HuH-7 (cell line): ENCODE measurements at places on chromosomes 12 and 14.

DNA sequence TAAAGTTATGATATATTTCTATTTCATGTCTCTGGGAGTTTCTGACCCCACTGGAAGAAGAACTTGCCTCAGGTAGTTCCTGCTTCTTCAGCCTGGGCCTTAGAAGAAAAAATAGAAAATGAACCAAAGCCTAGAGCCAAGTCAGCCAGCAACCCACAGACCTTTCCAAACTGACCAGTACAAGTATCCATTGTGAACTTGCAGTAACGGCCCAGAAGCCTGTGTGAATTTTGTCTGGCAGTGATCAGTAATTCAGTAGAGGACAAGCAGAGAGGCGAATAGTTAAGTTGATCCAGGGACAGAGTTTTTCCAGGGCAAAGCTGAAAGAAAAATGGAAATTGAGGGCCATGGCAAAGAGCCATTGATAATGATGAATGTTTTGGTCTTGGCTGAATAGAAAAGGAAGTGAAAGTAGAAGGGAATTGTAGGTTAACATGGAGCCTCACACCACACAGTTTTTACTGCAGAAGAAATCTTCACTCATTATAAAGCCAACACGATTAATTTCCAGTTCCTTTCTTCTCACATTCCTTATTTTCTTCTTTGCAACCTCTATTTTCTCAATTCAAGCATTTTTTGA lies 311.8 kb downstream of the BTG1 start:
- DNase-seq, result no peak

GRCh38 chr12:98895086-98895651 lies 250.1 kb downstream of the APAF1 start:
- DNase-seq, result no peak

DNA sequence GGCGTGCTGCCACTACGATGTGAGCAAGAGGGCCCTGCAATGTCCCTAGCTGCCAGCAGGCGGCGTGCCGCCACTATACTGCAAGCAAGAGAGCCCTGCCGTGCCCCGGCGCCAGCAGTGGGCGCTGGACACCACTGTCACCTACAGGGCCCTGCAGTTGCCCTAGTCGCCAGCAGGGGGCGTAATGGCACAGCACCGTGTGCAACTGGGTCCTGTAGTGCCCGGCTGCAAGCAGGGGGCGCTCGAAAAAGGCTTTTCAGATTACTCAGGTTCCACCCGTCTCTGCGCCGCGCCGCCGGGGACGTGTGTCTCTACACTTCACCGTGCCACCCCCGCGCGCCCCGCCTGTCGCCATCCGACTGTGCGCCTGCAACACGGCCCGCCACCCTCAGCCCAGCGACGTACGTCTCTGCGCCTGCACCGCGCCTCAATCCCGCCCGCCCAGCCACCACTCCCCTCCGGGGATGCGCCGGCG lies 1356.9 kb downstream of the TMEM121 start:
- no peak for DNase-seq

DNA sequence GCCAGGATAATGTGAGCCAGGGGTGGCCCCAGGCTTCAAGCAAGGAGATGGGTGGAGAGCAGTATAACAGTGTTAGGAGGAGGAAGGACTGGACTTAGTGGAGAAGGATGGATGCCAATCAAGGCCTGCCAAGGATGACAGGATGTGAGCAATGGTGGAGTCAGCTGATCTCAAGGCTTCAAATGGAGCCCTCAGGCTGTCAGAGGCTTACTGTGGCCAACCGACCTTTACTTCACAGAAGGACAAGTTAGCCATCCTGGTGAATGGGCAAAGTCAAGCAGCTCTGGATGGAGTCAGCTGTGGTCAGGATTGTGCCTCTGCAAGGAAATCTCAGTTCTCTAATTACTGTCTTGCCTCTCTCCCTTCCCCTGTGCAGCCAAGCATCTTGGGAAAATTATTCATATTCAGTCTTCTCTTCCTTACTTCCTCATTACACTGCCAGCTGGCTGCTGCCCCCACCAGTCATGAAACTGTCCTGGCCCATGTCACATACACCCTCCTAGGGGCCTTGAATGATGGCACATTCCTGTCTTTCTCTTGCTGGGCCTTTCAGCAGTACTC lies 7.6 kb upstream of the STAT6 start:
- no peak for DNase-seq

- no peak for DNase-seq
Measured at GRCh38 chr12:64110864-64111263, 111.2 kb downstream of the KICS2 start.

GRCh38 chr14:99412117-99413061 lies 68.3 kb downstream of the SETD3 start:
- no peak for DNase-seq

DNA sequence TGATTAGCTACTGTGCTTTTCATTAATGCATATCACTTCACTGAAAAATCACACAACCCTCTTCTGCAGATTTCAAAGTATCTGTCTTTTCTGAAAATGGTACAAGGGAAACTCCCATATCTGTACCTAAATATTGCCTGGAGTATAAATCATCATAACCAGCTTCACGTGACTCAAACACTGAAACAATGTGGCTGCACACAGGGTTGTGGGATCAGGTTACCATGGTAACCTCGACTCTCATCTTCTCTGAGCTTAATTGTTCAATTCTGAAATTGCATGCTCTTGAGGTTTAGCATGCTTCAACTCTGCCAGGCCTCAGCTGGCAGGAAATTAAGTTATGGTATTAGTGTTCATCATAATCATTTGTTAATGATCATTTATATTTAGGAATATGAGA lies 77.5 kb upstream of the CPSF6 start:
- no peak for DNase-seq

GRCh38 chr12:2233034-2233433 lies 180.2 kb downstream of the CACNA1C start:
- no peak for DNase-seq

- DNase-seq, result no peak
Measured at GRCh38 chr14:96274122-96274521, 18.1 kb downstream of the BDKRB1 start.

- DNase-seq, result no peak
Measured at GRCh38 chr12:92673756-92674155, 29.0 kb upstream of the PLEKHG7 start.

- peak; percentile 73 for DNase-seq
Measured at GRCh38 chr14:55356913-55357312, 54.7 kb downstream of the ATG14 start.

DNA sequence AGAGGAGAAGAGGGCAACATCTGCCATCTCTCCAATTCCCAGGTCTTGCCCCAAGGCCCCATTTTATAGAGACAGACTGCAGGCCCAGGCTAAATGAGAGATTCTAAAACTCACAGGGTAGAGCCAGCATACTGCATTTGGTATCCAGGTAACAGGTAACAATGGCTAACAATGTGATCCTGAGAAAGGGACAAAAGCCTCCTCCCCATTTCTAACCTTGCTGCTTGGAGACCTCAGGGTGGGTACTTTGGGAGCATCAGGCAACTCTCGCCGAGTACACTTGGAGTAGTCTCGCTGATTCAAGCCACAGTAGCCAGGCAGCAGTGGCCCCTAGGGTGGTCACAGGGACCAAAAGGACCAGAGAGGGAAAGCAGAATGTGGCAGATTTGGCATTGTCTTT lies 162.6 kb upstream of the PLEKHA5 start:
- no peak for DNase-seq

DNA sequence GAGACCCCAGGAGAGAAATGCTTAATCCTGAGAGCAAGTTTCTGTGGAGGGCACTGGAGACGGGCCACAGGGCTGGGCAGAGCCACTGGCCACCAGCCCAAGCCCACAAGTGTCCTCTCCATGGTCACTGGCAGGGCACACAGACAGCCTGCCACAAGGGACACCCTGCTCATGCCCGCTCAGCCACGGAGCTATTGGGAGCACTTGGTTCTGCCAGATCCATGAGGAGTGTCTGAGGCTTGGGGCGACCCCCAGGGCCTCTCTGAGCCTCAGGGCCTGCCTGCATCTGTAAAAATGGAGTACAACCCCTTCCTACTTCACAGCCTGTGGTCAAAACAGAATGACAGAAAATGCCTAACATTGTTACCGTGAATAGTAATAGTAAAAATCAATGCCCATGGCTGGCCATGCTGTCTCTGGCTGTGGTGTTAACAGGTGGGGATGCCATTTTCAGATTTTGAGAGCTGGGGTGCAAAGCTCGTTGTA lies 3.2 kb downstream of the PGF start:
- no peak for DNase-seq

DNA sequence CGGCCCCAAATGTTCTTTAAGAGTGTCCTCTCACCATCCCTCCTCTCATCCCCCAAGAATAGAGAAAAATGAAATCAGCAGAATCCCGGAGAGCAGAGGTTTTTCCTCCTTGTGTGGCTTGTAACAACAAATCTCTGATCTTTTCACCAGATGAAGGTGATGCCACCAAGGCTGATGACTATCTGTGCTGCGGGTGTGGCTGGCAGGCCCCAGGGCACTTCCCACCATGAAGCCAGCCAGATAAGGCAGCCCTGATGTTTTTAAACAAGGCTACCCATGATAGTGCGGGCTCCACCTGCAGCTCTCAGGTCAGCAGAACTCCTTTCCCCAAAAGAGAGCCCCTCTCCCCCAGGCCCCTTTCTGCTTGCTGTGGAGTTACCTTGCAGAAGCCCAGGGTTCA lies 58.0 kb upstream of the PARP11 start:
- no peak for DNase-seq

DNA sequence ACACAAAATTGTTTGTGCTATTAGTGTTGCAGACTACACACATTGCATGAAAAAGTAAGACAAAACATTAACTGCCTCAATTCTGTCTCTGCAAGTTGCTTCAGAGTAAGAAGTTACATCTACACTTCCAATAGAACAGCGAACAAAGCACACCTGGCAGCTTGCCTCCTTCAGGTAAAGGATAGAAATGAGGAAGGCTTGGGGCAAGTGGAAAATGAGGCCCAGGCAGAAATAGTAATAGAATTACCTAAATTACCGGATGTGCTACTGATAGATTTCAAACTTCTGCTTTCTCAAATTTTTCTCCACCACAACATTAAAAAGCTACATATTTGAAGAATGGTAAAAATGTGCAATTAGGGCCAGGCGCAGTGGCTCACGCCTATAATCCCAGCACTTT lies 37.7 kb downstream of the CCDC175 start:
- no peak for DNase-seq

- no peak for DNase-seq
Measured at GRCh38 chr14:84592770-84593169, 937.2 kb upstream of the FLRT2 start.
